NCI-H1092 (cell line): ENCODE measurements at places on chromosomes 6 and 20.

DNA sequence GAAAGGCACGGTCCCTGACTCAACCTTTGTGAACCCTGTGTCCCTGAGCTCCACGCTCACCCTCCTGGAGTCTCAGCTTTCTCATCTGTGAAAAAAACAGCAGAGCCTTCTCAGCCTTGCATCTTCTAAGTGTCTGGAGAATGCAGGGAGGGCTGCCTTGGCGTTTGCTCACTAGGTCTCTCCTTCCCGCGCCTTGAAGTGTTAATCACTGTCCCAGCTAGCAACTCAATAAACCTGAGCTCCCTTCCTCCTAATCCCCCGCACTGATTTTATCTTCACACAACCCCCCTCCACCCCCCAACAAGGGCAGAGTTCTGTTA lies 34.9 kb upstream of the FOXC1 start:
- DNase-seq, result no peak

DNA sequence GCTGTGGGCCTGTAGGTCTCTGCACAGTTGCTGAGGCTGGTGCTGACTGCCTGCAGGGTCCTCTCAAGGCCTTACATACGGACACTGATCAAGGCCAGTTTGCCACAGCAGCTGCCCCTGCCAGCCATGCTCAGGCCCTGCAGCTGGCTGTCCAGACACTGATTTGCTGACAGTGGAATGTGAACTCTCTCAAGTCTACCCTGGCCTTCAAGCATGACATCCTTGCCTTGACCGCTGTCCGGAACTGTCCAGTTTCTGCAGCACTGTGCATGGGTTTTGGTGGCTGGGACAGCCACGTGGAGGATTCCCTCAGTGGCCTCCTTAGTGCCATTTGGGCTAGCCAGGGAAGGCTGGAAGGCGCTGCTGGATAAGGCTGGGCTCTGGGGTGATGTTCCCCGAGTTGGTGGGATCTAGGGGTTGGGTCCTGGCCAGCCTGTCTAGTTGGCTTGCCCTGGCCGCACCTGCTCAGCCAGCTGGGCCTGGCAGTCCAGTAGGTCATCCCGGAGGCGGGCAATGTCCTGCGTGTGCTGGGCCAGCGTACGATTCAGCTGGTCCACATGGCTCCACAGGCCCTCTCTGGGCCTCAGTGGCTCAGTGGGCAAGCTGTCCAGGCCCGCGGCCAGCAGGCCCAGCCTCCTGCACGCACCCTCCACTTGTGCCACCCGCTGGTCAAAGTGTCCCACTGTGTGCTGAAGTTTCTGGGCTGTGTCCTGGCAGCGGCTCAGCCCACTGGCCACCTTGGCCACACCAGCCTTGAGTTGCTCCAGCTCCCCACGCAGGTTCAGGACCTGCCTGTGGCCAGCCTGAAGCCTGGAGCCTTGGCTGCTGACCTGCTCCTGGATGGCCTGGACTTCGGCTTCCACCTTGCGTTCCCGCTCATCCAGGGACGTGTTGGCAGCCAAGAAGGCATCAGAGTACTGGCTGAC lies 5.5 kb downstream of the EMILIN3 start:
- DNase-seq, result no peak

- no peak for DNase-seq
These were observed 35.3 kb upstream of the CCND3 start for GRCh38 chr6:41976794-41977484.

GRCh38 chr6:14367296-14367695 lies 249.7 kb downstream of the CD83 start:
- DNase-seq, result no peak

DNA sequence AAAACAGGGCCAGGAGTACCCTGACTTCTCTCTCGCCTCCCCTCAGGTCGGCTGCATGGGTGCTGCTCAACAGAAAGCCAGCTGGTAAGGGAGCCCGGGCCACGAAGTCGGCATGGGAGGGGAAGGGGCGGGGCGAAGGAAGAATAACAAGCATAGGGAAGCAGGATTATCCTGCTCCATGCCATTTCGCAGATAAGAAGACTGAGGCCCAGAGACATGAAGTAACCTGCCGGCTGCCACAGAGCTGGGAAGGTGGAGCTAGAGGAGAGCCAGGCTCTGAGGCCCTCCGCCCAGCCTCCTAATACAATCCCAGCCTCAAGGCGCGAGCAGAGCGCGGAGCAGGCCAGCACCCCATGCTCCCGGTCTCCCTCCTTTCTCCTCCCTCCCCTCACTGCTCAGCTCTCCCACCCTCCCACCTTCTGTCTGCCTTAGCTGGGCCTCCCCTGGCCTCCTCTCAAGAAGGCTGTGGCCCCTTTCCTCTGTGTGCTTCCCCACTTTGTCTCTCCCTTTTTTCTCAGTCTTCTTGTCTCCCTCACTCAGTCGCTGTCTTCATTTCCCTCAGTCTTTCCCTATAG lies 13.2 kb upstream of the HMGA1 start:
- no peak for DNase-seq

DNA sequence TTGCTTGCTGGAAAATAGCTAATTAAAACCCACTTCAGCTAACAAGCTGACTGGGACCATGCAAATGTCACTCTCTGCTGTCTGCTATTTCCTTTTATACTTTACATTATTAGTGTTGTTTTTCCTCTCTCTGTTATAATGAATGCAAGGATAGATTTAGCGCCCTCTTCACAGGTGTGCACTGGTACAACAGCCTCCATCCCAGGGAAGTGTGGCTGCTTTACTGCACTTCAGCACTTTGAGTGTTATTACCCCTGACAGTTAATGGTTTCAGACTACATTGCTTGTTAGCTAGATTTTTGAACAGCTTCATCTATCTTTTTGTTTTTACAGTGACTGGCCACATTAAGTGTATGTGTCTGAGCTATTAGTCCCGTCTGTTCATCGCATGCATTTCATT lies 405.7 kb downstream of the RNF144B start:
- no peak for DNase-seq

- DNase-seq, result peak; percentile 61
These were observed 9.0 kb downstream of the ADA start for GRCh38 chr20:44642203-44643153.

DNA sequence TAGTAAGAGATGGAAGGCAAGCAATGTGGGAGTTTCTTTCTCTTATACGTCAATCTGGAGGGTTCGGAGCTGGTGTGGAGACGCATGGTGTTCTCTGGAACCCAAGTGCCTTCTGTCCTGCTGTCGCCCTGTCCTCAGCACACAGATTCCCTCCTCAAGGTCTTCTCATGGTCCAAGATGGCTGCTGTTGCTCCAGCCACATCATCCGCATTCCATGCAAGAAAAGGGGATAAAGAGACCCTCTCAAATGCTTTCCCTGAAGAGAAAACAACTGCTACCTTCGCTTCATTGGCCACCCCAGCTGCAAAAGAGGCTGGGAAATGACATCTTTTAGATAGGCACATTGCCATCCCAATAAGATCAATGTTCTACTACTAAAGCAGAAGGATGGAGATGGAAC lies 151.2 kb downstream of the ANKRD60 start:
- no peak for DNase-seq

DNA sequence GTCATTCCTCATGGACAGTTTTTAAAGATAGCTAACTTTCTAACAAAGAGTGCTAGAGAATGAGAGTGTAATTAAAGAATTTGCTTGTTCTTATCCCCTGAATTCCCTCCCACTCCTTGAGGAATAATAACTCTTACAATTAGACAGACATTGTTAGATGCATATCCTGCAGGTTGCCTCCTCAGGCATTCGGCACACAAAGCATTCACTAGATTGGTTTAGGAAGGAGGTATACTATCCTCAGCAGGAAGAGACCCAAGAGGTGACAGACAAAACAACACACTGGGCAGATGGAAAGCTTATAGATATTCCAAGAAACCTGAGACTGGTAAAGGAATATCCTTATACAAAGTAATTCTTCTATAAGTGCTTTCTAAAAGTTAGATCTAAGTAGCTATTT lies 109.1 kb upstream of the FAM184A start:
- no peak for DNase-seq

GRCh38 chr6:13908955-13909381 lies 15.8 kb upstream of the RNF182 start:
- peak; percentile 5 for DNase-seq

GRCh38 chr6:404685-405423 lies 13.3 kb downstream of the IRF4 start:
- DNase-seq, result no peak

DNA sequence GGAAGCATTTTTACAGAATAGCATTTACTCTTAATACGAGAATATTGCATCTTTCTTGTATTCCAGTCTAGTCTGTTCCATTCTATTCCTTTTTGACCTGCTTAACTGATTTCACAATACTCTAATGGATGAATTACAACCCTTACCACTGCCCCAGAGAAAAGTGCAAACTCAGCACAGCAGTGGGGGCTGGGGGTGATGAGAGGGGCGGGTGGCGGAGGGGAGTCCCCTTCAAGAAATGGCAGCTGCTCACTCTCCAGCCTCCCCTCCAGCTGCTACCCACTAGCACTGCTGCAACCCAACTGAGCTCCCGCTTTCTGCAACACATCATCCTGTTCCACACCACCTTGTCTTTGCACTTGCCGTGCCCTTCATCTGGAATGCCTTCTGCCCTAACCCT lies 30.1 kb downstream of the PIM1 start:
- DNase-seq, result no peak

GRCh38 chr6:119322034-119322433 lies 27.5 kb downstream of the MAN1A1 start:
- DNase-seq, result no peak

GRCh38 chr6:32082478-32082877 lies 26.7 kb downstream of the TNXB start:
- no peak for DNase-seq

DNA sequence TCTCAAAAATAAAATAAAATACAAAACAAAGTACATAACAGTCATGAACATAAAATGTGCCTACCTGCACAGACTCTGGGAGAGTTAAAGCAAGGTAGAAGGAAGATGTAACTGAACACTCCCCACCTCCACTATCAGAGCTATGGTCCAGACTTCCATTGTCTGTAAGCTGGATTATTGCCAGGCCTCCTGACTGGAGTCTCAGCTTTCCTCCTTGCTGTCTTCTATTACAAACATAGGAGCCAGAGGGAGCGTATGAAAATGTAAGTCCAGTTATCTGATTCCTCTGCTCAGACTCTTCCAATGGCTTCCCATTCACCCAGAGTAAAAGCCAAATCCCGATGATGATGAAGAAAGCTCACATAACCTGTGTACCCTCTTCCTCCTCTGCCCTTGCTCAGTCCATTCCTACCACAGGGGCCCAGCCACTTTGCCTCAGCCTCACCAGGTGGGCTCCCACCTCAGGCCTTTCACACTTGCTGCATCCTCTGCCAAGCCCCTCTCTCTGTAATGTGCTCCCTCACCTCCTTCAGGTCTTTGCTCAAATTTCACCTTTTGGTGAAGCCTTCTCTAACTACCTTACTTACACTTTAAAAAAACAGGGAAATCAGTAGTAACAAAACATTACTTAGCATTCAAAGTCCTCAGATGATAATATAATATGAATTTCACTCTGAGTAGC lies 194.1 kb downstream of the RIMS1 start:
- DNase-seq, result no peak

- no peak for DNase-seq
These were observed 182.5 kb downstream of the SYNDIG1 start for GRCh38 chr20:24651976-24652345.
